ENCODE measurements at places on chromosomes 5 and 9. TPM values are rescaled to one million over a fixed set of nuclear protein-coding genes. Genes with fewer than 3 reads are reported as not detected.

DNA sequence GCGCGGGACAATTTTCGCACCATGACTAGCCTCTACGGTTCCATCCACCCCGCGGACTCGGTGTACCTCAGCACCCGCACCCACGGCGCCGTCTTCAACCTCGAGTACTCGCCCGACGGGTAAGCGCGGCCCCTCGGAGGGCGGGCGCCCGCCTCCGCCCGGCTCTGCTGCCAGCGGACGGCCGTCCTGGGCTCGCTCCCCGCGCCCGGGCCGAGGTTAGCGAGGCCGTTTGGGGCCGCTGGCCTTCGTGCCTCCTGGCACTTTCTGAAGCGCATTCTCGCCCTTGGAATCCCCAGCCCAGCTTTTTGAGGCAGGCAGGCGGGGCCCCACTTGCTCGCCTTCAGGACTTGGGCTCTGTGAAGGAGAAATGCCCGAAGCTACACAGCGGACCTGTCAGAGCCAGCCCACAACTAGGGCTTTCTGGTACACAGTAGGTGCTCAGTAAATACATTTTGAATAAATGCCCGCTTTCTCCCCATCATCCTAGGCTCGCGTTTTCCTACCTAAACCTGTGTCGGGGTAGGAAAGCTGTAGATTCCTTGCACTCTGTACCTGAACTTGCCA lies 772 bp downstream of the DCAF10 start:
- peak; percentile 65 for DNase-seq

- DNase-seq = peak; percentile 74
Measured at GRCh38 chr5:145681686-145682085, 153.5 kb downstream of the PRELID2 start.

DNA sequence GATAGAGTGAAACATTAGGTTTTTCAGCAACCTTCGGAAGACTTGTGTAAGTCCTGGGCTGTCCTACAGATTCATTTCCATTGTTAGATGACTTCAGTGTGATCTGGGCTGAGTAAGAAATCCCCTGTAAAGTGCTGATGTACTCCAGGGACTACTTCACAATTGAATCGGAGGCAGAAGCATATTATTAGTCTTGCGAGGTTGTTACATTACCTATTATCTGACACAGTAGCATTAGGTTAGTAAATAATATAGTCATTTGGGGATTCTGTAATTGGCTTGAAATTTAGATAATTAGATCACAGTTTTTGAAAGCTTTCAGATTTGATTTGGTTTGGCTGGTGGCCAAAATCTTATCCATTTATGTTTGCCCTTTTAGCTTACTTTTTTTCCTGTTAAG lies 62.4 kb downstream of the DMRT1 start:
- no peak for DNase-seq

OBP2B gene
- total RNA-seq = not detected

- no peak for DNase-seq
Measured at GRCh38 chr9:118529210-118529609, 825.0 kb downstream of the TLR4 start.

DNA sequence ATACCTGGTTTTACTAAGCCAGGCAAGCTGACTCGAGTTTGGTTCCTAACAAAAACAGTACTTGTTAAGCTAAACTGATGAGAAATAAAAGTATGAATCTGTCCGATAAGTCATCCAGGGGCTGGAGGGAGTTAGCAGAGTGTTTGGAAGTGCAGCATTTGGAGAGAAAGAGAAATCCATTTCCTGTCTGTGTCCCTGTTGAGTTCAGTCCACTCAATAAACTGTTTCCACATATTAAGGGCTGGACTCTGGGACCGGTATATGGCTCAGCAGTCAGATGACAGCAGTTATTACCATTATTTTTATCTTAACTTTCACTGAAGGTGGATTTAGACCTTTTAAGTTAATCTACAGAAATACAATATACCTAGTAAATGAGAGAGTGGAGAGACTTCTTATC lies 130.6 kb upstream of the ADRA1B start:
- no peak for DNase-seq

DNA sequence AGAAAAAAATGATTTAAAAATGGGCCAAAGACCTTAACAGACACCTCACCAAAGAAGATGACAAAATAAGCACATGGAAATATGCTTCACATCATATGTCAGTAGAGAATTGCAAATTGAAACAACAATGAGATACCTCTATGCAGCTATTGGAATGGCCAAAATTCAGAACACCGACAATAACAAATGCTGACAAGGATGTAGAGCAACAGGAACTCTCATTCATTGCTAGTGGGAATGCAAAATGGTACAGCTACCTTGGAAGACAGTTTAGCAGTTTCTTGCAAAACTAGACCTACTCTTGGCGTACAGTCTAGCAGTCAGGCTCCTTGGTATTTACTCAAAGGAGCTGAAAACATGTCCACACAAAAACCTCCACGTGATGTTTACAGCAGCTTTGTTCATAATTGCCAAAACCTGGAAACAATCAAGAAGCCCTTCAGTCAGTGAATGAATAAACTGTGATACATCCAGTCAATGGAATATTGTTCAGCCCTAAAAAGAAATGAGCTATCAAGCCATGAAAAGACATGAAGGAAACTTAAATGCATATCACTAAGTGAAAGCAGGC lies 10.5 kb upstream of the MVB12B start:
- no peak for DNase-seq

DNA sequence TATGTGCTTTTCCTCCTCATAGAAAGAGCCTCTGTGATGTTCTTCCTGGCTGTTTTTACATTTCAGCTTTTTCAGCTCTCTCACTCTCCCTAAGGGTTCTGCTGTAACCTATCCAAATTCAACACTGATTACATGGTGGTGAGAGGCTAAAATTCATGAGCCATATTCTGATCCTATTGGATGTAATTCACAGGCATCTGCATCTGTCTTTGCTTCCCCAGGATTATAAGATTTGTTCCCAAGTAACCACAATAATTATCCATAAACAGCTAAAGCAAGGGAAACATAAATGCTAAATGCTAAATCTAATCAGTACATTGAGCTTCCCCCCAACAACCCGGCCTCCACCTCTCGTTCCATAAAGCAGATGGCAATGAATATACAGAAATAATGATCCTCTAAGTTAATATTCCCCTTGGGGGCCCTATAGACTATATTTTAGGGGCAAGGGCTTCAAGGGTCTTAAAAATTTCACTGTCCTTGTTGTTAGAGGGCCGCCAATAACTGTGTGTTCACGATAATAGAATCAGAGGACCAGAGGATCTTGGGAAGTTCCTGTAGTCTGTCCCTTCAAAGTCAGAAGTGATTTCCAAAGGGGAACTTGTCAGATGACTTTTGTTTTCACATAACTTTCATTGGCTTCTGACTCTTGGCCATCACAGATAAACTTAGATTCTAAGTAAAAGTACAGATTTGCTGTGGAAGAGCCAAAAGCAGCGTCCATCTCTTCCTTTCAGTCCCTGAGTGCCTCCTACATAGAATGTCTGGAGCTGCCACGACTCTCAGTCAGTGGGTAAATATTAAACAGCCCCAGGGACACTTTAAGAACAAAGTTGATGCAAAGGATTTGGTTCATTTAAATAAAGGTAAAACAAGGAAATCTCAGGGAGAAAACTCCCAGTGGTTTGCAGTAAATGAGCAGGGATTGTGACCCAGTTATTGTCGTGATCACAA lies 125.6 kb downstream of the ALDH1A1 start:
- no peak for DNase-seq

DNA sequence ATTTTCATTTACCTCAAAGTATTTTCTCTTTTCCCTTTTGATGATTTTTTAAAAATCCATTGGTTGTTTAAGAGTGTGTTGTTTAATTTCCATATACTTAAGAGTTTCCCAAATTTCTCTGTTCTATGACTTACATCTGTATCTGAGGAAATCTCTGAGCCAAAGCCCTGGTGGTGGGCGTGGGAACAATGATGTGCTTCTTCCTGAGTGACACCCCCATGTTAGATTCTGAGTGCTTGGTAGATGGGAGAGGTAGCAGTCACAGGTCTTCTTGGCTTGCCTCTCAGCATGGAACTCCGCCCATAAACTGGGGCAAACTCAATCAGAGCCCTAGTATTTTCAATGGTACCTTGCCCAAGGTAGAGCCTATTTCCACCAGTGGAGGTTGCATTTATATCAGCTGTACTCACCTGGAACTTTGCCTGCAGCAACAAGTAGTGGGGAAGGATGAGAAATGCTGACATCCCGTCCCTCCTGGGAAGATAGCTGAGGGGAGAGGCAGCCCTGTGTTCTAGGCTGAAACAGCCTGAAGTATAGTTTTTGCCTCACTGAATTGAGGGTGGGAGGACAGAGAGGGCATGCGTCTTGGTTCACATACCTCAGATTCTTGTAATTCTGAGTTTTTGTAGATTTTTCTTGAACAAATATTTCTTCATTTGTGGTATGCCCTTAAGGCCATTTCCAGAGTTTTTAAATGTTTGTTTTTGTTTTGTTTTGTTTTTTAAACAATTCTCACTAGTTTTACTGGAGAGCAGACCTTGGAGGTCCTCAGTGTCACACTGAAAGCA lies 26.4 kb downstream of the C9orf43 start:
- no peak for DNase-seq

- peak; percentile 41 for DNase-seq
Measured at GRCh38 chr9:96305171-96305570, 3.2 kb upstream of the HSD17B3 start.

BHMT2 gene
- not detected for total RNA-seq

DNA sequence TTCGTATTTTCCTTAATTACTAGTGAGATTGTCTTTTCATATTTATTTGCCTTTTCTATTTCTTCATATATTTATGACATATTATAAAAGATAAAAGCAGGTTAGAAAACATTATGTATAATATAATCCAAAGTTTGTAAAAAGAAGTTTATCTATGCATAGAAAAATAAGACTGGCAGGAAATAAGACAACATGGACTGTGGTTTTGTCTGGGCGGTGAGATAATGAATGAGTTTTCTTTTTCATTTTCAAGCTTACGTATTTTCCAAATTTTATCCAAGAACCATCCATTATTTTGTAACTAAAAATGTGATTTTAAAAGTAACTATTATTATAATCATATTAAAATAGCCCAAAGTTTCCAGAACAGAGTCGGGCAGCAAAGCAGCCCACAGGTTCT lies 109.8 kb upstream of the MVB12B start:
- DNase-seq = no peak

- DNase-seq = no peak
Measured at GRCh38 chr9:135032868-135033460, 54.5 kb upstream of the OLFM1 start.

DNA sequence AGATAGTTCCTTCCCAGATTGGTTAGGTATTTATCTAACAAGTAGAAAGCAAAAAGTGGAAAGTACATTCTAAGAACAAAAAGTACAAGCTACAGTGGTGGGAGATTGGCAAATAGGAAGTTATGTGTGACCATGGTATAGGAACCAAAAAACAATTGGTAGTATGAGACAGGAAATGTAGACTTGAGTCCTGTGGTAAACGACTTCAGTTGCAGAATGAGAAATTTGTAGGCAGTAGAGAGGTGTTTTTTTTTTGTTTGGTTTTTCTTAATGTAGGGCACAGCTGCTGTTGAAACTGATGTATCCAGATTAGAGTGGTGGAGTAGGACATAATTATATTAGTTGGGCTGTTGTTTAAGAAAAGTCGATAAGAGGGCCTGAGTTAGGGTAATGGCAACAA lies 72.0 kb downstream of the CCNH start:
- DNase-seq = no peak

GRCh38 chr5:180607861-180608571 lies 16.7 kb upstream of the SCGB3A1 start:
- no peak for DNase-seq

- no peak for DNase-seq
Measured at GRCh38 chr9:70802206-70802605, 319.2 kb downstream of the TRPM3 start.

- no peak for DNase-seq
Measured at GRCh38 chr9:133843751-133844397, 105.7 kb upstream of the SARDH start.

- DNase-seq = no peak
Measured at GRCh38 chr9:3337515-3338225, 188.1 kb downstream of the RFX3 start.

DNA sequence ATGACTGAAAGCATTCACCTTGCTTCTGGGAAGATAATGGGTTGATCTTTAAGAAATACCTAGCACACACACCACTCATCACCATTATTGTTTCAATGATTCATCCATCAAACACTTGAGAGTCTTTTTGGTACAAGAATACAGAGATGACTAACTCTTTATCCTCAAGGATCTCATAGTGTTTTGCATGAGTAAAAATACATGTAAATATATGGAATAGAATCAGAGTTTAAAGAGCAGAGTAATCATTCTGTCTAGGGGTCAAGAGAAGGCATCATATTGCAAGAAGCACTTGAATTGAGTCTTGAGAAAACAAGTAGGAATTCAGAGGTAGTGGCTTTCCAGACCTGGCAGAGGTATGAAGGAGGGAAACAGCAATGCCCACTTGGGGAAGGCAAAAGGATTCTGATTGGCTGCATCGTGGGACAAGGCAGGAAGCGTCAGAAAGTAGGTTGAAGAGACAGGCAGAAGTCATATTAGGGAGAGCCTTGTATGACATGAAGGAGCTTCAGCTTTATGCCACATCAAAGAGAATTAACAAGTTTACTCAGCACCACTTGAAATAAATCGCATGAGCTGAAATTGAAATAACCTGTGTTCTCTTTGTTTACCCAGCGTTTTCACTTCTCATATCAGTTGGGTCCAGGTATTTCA lies 542.5 kb downstream of the TLE1 start:
- no peak for DNase-seq

GRCh38 chr9:72205513-72205912 lies 56.3 kb downstream of the GDA start:
- no peak for DNase-seq

GRCh38 chr5:127907907-127908306 lies 175.7 kb upstream of the SLC12A2 start:
- DNase-seq = no peak

- DNase-seq = no peak
Measured at GRCh38 chr9:129898185-129898584, 62.9 kb downstream of the USP20 start.
